ENCODE measurements at places on chromosomes 16 and 17. TPM values are rescaled to one million over a fixed set of nuclear protein-coding genes. Genes with fewer than 3 reads are reported as not detected.

GRCh38 chr17:4525691-4526397, 27.2 kb downstream of the SPNS2 start:
- no peak for DNase-seq

DNA sequence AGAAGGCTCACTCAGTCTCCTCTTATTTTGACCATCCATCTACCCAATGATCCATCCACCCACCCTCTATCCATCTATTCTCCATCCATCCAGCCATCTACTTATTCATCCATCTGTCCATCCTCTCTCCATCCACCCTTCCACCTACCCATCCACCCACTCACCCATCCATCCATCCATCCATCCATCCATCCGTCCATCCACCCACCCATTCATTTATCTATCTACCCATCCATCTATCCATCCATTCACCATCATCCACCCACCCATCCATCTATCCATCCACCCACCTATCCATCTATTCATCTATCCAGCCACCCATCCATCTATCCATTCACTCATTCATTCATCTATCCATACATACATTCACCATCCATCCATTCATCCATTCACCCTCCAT, 45.8 kb upstream of the PLCG2 start:
- no peak for DNase-seq

- DNase-seq, result no peak
Measured at GRCh38 chr16:54812229-54812628, 118.4 kb upstream of the IRX5 start.

- DNase-seq, result no peak
Measured at GRCh38 chr16:85998868-85999729, 100.1 kb downstream of the IRF8 start.

DNA sequence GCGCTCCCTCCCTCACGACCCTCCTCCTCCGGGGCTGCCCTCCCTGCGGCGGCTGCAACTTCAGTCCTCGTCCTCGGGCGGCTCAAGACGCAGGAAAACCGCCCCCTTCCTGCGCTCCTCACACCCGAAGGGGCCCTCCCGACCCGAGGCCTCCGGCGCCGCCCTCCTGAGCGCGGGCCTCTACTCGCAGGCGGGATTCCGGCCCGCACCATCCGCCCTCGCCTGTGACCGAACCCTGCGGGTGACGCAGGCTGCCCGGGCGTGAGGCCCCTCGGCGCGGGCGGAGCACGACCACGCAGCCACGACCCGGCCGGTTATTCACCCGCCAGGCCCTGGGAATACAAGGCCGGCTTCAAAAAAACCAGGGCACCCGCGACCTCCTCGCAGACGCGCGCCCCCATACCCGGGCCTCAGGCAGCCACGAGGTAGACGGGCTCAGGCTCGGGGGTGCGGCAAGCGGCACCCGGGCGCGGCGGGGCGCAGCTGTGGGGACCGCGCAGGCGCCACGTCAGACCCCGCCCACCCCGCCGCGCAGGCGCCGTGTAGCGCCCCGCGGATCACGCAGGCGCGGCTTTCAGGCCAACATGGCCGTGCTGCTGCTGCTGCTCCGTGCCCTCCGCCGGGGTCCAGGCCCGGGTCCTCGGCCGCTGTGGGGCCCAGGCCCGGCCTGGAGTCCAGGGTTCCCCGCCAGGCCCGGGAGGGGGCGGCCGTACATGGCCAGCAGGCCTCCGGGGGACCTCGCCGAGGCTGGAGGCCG, at the start of gene SPG7:
SPG7 (plus strand) TSS at position 570 of the 757 bp plus-strand sequence; CDS start at position 585, 15 bp downstream.
- peak; percentile 95 for DNase-seq

DNA sequence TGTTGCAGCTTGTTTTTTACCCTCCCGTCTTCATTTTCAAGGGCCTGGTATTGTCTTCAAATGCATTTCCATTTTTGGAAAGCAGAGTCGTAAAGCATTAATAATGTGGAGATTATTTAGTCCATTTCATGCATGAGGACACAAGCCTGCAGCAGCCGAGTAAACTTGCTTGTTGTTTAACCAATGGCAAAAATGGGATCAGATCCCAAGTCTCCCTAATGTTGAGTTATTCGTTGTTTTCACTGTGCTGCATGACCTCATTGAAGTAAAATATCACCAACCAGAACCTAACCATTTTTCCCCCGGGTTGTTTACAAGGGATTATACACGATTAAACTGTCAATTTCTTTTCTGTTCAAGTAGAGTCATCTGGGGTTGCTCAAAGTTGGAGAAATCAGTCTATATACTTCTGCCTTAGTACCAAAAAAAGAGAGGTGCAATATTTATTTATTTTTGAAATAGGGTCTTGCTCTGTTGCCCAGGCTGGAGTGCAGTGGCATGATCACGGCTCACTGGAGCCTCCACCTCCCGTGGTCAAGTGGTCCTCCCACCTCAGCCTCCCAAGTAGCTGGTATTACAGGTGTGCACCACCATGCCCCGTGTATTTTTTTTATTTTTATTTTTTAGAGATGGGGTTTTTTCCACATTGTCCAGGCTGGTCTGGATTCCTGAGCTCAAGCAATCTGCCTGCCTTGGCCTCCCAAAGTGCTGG, 12.4 kb downstream of the AMZ2 start:
- no peak for DNase-seq

GRCh38 chr17:54945671-54946070, 22.8 kb downstream of the COX11 start:
- DNase-seq, result no peak

GRCh38 chr17:44738214-44738906, 20.4 kb upstream of the ADAM11 start:
- no peak for DNase-seq

GRCh38 chr17:62757500-62757951, 50.6 kb downstream of the MARCHF10 start:
- no peak for DNase-seq

- DNase-seq, result peak; percentile 63
Measured at GRCh38 chr16:84144209-84144858, 643 bp downstream of the HSDL1 start.

ITGAX gene
- total RNA-seq, result 0.35 TPM

- DNase-seq, result no peak
Measured at GRCh38 chr17:2034157-2034556, 4.2 kb downstream of the DPH1 start.

DNA sequence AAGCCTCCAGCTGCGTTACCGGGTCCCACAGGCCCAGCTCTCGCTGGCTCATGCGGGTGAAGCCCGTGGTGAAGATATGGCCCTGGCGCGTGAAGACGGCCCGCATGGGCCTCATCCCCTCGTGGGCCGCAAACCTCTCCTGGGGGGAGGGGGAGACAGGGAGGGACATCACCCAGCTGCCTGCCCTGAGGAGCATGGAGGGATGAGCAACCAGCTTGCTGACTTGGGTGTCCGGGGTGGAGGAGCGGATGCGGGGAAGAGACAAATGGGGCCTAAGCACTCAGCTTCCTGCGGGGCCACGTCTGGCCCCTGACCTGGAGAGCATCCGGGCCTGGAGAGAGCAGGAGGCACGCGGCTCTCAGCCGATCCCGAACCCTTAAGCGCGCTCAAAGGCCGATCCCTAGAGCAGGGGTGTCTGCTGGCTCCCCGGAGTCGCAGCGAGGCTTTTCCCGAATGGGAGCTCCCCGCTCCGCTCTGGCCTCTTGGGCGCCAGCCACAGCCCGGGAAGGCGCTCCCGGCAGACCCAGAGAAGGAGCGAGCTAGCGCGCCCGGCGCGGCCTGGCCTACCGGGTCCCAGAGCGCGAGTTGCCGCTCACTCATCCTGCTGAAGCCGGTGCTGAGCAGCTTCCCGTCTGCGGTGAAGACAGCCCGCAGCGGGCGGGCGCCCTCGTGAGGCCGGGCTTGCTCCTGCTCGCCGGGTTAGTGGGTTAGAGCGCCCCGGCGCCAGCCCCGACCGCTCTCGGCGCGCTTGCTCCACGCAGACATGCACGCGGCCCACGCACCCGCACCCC, 5.0 kb downstream of the CORO6 start:
- DNase-seq, result peak; percentile 89

- peak; percentile 22 for DNase-seq
Measured at GRCh38 chr17:50908860-50909764, 43.0 kb upstream of the TOB1 start.

- DNase-seq, result no peak
Measured at GRCh38 chr16:9362050-9362449, 270.6 kb downstream of the HAPSTR1 start.

MT1M gene
- total RNA-seq, result not detected

DNA sequence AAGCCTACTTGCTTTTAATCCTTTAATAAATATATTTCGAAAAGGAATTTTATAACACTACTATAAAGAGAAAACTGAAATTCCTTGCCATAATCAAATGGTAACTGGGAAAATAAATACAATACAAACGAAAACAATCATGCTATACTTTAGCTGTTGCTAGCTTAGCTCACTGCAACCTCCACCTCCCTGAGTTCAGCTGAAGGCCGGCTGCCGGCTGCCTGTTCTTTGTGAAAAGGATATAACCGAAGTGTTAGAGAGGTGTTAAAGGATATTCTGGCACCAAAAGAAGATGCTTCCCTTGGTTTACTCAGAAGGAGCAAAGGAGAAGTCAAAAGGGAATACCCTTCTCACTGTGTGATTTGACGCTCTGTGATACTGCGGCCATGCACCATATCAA, 108.5 kb downstream of the CACNG3 start:
- no peak for DNase-seq

DNA sequence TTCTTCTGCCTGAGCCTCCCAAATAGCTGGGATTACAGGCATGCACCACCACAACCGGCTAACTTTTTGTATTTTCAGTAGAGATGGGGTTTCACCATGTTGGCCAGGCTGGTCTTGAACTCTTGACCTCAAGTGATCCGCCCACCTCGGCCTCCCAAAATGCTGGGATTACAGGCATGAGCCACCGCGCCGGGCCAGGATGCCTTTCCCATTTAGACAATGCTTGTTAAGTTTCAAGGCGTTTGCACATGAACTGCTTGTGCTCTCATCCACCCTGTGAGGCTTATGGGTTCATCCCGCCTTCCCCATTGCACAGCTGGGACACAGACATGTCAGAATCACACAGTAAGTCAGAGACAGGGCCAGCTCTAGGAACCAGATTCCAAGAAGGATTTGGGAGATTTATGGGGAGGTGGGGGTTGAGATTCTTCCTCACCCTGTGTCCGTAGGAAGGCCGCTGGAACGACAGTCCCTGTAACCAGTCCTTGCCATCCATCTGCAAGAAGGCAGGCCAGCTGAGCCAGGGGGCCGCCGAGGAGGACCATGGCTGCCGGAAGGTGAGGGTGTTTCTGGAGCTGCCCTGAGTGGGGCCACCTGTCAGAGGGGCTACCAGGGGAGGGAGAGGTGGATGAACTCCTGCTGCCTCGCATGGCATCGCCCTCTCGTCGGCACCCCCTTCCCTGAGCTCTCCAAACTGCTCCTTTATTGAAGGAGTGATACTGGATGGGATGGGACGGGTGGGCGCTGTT, 46.3 kb downstream of the MRC2 start:
- DNase-seq, result no peak

DNA sequence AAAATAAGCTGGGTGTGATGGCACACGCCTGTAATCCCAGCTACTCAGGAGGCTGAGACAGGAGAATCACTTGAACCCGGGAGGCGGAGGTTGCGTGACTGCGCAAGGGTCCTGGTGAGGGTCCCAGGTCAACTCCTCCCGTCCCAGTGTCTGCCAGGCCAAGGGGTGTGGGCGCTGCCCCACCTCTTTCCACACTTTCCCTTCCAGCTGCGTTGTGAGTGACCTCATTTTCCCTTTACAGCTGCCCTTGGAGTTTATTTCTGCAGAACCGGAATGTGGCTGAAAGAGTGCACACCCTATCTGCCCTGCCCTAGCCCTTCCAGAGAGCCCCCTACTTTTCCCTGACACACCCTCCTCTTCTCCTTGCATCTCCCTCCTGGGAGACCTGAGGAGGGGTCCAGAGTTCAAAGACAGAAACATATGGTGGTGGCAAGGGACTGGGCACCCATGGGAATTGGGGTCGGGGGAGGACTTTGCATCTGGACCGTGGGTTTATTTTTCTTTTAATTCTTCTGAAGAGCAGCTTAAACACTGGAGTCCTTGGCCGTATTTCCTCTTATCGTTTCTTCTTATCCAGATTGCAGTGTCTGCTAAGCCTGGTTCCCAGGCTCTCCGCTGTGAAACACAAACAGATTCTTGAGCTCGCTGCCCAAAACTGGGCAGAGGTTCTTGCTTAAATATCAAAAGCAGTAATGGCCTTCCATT, 20.9 kb downstream of the MRC2 start:
- no peak for DNase-seq

DNA sequence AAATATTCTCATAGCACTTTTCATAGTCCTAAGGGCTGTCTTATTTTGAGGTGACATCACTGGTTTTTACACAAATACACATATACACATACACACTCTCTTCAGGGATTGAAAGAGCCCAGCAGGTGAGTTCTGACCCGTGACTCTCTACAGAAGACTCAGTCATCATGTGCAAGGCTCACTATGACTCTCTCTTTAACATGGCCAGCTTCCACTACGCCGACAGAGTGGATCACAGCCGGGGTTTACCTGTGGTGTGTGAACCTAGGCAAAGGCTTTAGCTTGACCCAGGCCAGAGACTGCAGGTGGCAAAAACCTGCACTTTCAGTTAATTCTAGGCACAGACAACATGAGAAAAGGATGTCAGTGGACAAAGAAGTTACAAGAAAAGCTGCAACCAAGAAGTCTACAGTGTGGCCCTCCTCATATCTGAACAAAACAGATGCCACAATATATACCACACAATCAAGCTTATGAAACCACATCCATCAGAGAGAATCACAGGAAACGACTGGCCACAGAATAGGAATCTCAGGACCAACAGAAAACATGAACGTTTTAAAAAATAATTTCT, 56.5 kb downstream of the CYTH1 start:
- no peak for DNase-seq

All from K562 (cell line).